ENCODE measurements at places on chromosomes 12 and 14.

DNA sequence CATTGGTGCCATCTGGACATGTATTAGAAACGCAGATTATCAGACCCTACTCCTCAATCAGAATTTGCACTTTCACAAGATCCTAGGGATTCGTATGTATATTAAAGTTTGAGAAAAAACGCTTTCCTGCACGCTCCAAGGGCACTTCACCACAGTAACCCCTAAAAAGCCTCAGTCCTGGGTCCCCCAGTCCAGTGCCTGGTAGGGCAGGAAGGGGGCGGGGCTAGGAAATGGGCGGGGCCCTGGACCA lies 369 bp downstream of the DEPDC4 start:
- peak; percentile 90 for DNase-seq

DNA sequence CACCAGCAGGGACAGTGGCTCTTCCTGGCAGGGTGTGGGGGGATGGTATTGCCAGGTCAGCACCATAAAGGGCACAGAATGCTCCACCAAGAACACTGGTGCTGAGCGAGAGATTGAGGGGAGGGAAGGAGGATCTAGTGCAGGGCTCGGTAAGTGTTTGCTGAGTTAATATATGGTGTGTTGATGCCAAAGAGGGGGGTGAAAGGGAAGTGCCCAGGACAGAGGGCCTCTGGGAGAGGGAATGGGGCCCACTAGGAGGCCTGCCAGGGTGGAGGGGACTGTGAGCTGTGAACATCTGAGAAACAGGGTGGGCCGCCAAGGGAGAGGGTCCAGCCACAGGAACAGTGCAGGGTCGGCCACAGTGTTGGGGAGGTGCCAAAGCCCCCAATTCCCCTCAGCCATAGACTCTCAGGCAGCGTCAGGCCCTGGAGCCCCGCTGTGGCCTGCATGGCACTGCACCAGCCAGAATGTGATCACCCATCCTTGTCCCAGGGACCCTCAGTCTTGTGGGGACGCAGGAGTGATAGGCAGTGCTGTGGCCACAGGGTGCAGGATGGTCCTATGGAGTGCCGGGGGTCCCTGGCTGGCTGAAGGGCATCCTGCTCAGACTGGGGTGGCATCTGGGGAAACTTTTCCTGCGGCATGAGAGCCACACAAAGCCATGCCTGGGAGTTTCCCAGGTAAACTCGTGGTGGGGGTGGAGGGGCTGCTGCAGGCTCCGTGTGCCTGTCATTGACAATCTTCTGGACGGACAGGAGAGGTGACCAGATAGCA lies 11.9 kb downstream of the RIN3 start:
- DNase-seq: no peak

GRCh38 chr12:107200394-107200793 lies 107.0 kb upstream of the CRY1 start:
- no peak for DNase-seq

- no peak for DNase-seq
Observed at GRCh38 chr12:54060975-54061778, 7.5 kb downstream of the HOXC4 start.

GRCh38 chr12:95336387-95337067 lies 118.9 kb downstream of the VEZT start:
- DNase-seq: no peak

- DNase-seq: no peak
Observed at GRCh38 chr12:3165078-3165980, 88.2 kb downstream of the TSPAN9 start.

DNA sequence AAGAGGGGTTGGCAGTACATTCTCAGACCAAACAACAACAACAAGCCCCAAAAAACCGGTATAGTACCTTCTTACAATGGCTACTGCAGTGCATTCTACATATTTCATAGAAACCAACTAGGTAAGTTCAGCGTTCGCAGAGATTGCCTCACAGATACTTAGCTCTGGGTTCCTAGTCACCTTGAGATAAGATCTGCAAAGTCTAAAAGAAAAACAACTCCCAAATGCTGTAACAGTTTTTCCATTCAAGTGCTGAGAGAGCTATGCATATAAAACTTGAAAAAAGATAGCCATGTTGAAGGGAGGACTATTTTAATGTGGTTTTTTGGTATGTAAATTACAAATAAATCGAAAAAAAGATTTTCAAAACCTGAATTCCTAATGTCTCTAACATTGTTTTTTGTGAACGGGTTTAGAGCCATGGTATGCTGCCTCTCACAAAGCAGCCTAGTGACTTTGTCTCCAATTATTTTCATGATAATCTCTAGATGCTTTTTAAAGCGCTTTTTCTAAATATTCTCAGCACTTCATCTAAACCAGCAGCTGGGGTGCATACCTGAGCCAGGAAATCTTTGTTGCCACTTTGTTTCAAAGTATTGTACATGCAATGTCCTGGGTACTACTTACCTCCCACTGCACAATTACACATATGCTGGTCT lies 56.6 kb upstream of the CRACR2A start:
- no peak for DNase-seq

GRCh38 chr12:40164034-40164433 lies 58.2 kb upstream of the SLC2A13 start:
- no peak for DNase-seq

DNA sequence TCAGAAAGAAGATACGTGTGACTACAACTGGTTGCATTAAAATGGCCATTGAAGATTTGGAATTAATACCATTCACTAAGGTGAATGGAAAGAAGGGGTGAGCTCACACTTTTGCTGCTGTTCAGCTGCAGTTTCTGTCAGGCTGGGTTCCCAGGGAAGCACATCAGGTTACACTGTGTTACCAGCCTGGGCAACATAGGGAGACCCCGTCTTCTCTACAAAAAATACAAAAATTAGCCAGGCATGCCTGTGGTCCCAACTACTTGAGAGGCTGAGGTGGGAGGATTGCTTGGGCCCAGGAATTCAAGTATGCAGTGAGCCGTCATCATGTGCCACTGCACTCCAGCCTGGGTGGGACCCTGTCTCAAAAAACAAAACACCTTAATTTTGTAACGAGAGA lies 12.9 kb upstream of the ZCCHC8 start:
- no peak for DNase-seq

- no peak for DNase-seq
Observed at GRCh38 chr14:101689039-101689501, 72.4 kb upstream of the PPP2R5C start.

DNA sequence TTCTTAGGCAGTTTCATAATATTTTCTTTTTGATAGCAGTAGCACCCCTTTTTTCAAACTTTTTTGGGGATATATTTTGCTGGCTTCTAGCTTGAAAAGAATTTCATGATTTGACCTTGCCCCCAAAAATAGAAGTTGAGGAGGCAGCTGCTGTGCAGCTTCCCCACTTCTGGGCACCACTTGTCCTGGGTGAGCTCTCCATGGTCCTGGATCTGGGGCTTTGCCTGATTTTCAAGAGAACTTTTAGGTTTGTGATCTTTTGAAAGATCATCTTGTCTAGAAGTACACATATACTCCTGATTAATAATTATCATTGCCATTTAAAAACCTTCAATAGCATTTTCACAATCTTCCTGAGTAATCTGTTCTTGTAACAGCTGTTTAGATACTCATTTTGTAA lies 271.6 kb downstream of the NPAS3 start:
- DNase-seq: no peak

DNA sequence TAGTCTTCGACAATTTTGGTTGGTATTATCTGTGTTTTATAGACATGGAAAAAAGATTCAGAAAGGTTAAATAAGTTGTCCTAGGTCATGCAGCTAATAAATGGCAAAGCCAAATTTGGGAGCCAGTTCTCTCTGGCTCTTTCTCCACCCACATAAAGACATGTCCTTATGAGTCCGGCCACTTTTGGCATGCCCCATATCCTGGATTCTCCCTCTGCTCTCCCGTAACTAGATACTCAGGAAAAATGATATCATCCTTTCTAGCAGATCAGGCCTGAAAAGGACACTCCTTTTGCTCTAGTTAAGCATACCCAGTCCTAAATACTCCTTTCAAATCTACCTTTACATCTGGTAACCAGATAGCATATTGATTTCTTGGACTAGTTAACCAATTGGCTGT lies 64.4 kb downstream of the TTLL5 start:
- no peak for DNase-seq

GRCh38 chr12:52217223-52217622 lies 15.8 kb upstream of the KRT7 start:
- DNase-seq: no peak

GRCh38 chr14:83548061-83548839 lies 1981.7 kb upstream of the FLRT2 start:
- no peak for DNase-seq

- DNase-seq: no peak
Observed at GRCh38 chr12:3032770-3033538, 44.2 kb upstream of the TSPAN9 start.

DNA sequence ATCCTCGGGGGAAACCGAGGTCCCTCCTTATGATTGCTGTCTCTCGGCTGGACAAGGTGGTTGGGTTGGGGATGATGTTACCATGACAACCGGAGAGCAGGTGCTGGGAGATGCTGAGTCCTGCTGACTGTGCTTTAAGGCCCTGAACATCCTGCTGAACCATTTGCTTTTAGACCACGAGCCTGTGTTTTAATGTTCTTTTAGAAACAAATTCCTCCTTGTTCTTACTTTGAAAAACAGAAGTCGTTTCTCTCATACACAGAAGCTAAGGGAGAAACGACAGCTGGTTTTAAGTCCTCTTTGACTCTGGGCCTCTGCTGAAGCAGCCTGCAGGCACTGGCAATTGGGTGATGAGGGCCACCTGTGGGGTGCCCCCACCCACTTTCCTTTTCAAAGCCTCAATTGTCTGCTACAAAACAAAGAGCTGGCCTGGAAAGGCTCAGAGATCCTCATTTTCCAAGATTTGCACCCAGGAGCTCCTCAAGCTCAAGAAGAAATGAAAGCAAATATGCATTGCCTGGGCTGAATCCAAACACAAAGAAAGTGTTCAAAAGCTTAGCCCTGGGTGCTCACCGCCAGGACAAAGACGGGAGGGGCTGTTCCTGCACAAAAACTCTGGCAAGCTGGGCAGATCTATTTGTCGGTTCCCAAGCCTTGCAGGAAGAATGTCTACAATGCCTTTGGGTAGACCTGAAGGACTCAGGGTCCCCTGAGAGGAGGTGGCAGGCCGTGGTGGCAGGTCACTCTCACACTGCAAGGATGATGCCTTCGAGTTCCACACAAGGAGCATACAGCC lies 90.0 kb upstream of the CLMN start:
- no peak for DNase-seq

GRCh38 chr12:89542912-89543592 lies 17.2 kb upstream of the POC1B start:
- DNase-seq: peak; percentile 40

- DNase-seq: no peak
Observed at GRCh38 chr12:18998343-18999261, 130.9 kb upstream of the PLEKHA5 start.

GRCh38 chr12:3896801-3897351 lies 23.7 kb upstream of the PARP11 start:
- DNase-seq: peak; percentile 15

DNA sequence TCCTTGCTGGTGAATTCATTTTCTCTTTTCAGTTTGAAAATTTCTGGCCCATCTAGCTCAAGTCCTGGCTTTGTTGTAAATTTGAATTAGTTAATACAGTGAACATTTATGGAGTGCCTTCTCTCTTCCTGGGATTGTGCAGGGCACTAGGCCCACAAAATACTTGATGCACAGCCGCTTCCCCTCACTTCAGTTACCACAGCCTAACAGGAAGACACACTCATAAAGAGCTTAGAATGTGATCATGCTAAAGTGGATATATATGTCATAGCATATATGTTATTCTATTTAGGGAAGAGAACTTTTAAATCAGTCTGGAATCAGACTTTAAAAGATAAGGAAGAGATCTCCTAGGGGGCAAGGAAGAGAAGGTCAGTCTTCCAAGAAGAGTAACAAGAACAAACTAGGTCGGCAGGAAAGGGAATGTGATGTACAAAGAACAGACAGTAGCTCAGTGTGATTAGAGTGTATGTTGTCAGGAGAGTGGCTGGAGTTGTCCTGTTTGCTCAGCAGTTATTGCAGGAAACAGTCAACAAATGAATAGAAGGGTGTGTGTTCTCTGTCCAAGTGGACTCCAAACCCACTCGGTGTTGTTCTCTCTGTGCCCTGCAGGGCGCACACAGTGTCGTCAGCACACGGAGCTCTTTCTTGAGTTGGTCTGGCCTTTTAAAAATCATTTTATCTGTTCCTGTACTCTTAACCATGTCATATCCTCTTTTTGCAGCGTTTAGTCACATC lies 74.4 kb downstream of the DAAM1 start:
- no peak for DNase-seq

DNA sequence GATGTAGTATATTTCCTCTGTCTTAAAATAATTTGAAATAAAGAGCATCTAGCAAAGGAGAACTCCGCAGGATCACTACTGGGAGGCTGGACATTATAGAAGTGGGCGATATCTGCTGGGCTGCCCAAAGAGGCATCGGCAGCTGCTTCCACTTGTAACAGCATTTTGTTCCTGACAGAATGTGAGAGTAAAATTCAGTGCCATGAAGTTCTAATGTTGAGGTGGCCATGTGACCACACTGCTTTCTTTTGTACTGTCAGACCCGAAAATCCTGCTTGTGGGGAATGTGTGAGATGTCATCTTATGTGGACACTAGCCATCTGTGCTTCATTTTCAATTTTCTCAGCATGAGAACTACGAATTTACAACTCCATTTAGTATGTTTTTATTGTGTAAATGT lies 151.9 kb downstream of the ACSS3 start:
- DNase-seq: no peak

DNA sequence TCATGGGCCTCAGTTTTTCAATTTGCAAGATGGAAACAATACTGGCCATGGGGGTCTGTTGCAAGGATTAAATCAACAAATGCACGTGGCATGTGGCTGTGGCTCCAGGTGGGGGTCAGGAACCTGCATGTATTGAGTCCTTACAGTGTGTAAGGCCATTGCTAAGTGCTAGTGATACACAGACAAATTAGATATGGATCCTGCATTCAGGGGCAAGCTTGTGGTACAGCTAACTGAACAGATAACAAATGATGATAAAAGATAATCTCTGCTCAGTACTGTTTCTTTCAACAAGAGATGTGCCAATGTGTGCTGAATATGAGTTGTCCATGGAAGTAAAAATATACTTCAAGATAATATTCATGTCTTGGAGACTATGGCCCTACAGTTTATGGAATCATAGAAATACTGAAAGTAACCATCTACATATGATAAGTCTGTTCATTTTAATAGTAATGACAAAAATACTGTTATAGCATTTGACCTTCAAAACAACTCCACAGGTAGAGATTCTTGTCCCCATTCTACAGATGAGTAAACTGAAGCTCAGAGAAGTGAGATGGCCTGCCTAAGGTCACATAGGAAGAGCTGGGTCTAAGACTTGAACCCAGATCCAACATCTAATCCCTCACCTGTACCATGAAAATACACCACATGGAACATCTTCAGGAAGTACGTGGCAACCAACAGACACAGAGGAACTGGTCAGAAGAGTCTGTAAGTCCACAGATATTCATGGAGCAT lies 7.2 kb upstream of the WSCD2 start:
- DNase-seq: no peak

- DNase-seq: no peak
Observed at GRCh38 chr12:71639341-71639760, 24.3 kb downstream of the ZFC3H1 start.

- DNase-seq: no peak
Observed at GRCh38 chr12:109655578-109655977, 58.0 kb upstream of the FAM222A start.

Data from CD4-positive, CD25-positive, alpha-beta regulatory T cell (primary cell).